Stimulated activated CD4-positive, alpha-beta T cell treated with anti-CD3 and anti-CD28 coated beads, Interleukin-12 subunit alpha, Interleukin-12 subunit beta, amount 100 ng/mL, for 48 hours (primary cell): ENCODE measurements at places on chromosomes 6 and 20.

- no peak for DNase-seq
Measured at GRCh38 chr6:15288856-15289255, 43.0 kb downstream of the JARID2 start.

DNA sequence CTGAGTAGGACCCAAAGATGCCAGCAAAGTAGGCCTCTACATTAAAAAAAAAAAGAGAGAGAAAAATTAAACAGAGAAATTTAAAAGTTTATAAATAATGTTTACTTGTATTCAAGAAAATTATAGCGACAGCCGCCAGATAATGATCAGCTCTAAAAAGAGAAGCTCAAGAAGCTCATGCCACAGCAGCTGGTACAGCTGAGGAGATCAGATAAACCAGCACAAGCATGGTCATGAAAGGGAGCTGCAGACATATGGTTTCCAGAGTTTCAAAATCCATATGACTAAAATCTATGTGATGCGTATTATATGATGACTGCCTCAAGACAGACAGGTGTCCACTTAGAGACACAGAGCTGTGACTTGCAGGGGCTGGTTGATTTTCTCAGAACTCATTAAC lies 13.6 kb upstream of the HLA-C start:
- no peak for DNase-seq

DNA sequence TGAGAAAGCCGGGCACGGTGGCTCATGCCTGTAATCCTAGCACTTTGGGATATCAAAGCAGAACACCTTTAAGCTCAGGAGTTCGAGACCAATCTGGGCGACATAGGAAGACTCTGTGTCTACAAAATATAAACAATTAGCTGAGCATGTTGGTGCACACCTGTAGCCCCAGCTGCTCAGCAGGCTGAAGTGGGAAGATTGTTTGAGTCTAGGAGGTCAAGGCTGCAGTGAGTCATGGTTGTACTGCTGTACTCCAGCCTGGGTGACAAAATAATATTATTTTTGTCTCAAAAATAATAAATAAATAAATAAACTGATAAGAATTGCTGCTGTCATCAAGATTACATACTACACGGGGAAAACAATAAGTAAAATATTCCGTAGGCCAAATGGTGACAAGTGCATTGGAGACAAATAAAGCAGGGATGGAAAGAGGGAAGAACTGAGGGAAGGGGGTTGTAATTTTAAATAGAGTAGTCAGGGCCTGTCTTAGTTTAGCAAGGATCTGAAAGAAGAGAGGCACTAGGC lies 14.0 kb upstream of the TOP1 start:
- DNase-seq, result no peak

DNA sequence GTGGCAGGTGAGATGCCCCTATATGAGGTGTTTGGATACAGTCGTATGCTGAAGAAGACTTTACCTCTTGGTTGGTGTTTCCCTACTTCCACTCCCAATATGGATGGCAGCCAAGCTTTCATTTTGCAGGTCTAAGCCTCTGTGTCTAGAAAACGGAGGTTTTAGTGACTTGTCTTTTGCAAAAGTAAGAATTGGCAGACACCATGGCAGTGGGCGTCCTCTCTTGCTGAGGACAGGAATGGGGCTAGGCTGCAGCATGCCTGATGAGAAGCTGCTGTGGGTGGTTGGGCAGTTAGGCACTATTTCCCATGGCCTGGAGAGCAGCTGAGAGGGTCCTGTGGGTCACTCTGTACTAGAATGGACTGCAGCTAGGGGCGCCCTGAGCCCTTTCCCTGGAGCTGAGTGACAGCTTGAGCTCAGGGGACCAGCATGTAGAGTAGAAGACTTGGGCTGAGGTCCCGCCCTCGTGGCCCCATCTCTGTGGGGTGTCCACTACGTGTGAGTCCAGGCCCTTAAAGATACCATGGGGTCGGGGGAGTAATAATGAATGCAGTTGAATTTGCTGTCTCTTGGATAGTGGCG lies 127.4 kb downstream of the CDH26 start:
- no peak for DNase-seq

- DNase-seq, result no peak
Measured at GRCh38 chr6:169008641-169009257, 244.9 kb downstream of the THBS2 start.

- no peak for DNase-seq
Measured at GRCh38 chr6:149899926-149900619, 2.2 kb upstream of the RAET1E start.

- no peak for DNase-seq
Measured at GRCh38 chr6:142914937-142915697, 29.9 kb downstream of the HIVEP2 start.

GRCh38 chr20:21029341-21029740 lies 76.8 kb downstream of the LINC00237 start:
- no peak for DNase-seq

DNA sequence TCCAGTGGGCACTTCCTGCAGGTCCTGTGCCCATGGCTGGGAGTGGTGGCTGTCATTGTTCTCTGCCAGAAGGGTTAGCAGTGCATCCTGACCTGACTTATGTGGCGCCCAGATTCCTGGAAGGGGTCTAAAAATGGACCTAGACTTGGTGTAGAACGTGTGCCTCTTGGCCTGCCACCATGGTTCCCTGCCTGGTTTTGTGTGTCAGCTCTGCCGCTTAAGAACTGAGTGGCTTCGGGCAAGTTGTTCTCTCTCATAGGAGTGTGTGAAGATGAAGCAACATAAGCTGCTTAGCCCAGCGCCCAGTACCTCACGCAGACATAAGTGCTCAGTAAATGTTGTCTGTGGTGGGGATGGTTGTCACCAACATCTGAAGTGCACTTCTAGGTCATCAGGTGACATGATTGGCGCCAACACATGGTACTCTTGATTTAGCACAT lies 52.1 kb downstream of the PTPN1 start:
- DNase-seq, result no peak

- DNase-seq, result no peak
Measured at GRCh38 chr6:119148098-119148824, 69.8 kb upstream of the FAM184A start.

- DNase-seq, result no peak
Measured at GRCh38 chr6:49151461-49151860, 311.6 kb downstream of the MMUT start.

DNA sequence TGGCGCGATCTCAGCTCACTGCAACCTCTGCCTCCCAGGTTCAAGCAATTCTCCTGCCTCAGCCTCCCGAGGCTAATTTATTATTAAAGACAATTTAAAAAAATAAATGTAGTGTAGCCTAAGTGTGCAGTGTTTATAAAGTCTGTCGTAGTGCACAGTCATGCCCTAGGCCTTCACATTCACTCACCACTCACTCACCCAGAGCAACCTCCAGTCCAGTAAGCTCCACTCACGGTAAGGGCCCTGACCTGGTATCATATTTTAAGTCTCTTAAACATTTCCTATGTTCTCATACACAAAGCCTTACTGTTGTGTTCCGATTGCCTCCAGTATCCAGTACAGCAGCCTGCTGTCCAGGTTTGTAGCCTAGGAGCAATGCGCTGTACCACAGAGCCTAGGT lies 168.2 kb upstream of the FOXQ1 start:
- no peak for DNase-seq

- no peak for DNase-seq
Measured at GRCh38 chr20:17538517-17539170, 7.5 kb upstream of the BFSP1 start.

GRCh38 chr20:34703424-34704176 lies 544 bp upstream of the TP53INP2 start:
- no peak for DNase-seq
